ENCODE measurements at places on chromosomes 4 and X.

DNA sequence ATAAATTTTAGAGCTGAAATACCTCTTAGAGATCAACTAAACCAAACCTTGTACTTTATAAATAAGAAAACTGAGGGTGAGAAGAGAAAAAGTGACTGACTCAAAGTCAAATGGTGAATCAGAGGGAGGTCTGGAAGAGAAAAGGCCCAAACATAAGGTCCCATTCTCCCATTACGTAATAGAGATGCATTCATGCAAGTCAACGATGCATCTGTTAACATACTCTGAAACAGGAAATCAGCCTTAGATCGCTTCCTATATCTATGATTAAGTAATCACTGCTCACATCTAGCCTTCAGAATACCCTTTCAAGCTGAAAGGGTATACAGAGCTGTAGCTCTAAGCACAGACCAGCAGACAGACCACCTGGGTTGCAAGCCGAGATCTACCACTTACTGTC is 6.5 kb downstream of the RNF150 start:
- DNase-seq = peak; percentile 55

DNA sequence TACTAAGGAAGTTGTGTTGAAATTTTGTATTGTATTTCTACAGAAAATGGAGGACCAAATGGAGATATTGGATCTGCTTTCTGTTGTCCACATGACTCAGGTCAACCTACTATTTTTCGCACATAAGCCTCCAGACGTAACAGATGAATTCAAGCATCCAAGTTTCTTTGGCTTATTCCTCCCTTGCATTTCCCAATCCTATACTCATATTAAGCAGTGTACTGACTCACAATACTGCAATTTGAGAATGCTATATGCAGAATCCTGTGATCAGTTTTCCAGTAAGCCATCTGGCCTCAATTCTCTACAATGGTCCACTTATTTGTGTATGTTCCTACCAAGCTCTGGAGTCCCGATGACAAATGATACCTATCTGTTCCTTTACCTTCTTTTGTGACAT is 75.7 kb downstream of the ASB9 start:
- peak; percentile 37 for DNase-seq

DNA sequence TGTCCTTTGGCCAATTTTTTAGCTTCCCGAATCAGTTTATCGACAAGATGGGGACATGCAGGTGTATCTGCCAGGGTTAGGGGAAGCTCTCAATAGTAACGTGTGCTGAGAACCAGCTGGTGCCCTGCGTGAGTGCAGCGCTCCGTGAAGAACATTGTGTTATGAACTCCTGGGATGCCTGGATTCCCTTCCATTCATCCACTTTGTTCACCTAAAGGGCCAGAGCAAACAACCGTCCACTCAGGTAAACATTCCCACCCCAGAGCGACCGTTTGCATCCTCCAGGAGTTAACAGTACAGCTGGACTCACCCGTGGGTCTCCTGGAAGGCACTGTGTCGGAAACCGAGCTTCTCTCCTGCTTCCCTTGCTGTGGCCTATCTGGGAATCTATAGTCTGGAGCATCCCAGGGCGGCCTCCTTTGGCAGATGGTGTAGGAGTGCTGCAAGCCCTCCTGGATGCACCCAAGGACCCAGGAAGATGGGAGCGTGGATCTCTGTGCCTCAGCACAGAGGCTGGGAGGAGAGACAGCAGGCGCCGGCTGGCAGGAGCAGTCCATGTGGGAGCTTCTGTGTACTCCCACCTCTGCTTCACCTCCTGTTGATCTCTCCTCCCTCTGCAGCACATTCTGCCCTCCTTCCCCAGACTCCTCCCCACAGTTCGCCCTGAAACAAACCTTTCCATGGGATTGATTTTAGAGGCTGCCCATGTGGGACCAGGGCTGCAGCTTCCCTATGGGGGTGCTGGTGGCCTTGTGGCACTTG is 62.7 kb downstream of the SHROOM2 start:
- no peak for DNase-seq

DNA sequence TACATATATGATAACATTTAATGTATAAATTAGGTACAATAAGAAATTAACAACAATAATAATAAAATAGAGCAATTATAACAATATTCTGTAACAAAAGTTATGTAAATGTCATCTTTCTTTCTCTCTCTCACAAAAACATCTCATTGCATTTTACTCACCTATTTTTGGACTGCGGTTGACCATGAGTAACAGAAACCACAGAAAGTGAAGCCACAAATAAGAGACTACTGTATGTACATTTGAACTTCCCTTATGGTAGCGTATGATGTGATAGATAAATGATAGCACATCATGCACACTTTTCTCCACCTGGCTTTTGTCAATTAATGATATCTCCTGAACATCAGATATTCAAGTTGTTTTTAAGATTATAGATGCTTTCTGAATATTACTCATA is 80.5 kb downstream of the HNRNPD start:
- DNase-seq = no peak

- DNase-seq = no peak
Measured at GRCh38 chrX:148940411-148940996, 440.1 kb downstream of the AFF2 start.

DNA sequence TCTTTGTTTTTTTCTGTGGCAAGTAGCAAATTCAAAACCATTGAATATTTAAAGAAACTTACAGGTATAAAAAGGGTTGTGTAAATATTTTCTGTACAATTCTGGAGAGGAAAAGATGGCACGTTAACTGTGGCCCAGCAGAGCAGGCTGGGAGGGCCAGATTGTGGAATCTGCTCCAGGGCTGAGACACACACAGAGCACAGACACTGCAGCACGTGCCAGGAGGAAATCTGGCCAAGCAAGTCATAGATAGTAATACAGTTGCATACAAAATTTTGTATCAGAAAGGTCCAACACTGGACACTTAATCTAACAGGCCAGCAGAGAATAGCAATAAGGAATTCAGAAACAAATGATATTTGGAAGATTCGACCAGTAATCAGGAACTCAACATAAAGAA is 763.7 kb downstream of the PDHA2 start:
- DNase-seq = no peak

- no peak for DNase-seq
Measured at GRCh38 chr4:70504733-70505132, 13.6 kb upstream of the AMTN start.

DNA sequence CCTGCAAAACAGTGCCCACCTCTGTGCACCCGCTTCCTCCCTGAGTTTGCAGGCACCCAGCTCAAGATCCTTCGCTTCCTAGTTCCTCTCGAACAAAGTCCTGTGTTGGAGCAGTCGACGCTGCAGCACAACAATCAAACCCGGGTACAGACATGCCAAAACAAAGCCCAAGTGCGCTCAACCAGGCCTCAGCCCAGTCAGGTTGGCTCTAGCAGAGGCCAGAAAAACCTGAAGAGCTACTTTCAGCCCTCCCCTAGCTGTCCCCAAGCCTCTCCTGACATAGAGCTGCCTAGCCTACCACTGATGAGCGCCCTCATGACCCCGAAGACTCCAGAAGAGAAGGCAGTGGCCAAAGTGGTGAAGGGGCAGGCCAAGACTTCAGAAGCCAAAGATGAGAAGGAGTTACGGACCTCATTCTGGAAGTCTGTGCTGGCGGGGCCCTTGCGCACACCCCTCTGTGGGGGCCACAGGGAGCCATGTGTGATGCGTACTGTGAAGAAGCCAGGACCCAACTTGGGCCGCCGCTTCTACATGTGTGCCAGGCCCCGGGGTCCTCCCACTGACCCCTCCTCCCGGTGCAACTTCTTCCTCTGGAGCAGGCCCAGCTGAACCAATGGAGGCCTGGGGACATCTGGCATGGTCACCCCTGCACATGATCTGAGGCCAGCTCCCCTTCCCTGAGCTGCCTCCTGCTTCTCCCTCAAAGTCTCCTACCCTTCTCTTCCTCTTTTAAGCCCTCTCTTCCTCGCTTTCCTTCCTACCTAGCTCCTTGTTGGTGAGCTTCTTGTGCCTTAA is 6.9 kb downstream of the APEX2 start:
- no peak for DNase-seq

DNA sequence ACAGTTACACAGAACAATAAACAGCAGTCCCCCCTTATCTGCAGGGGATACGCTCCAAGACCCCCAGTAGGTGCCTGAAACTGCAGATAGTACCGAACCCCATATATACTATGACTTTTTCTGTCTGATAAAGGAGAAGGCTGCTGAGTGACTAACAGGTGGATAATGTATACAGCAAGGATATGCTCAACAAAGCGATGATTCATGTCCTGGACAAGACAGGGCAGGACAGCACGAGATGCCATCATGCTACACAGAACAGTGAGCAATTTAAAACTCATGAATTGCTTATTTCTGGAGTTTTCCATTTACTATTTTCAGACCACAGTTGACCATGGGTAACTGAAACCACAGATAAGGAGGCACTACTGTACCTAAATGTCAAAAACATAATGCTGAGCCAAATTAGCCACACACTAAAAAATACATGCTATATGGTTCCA is 76.1 kb downstream of the MANBA start:
- DNase-seq = peak; percentile 65

- DNase-seq = no peak
Measured at GRCh38 chr4:68905939-68906779, 45.4 kb downstream of the UGT2A3 start.

GRCh38 chr4:5158825-5159224 is 107.5 kb downstream of the STK32B start:
- no peak for DNase-seq

GRCh38 chrX:18210470-18210869 is 10.2 kb downstream of the BEND2 start:
- peak; percentile 1 for DNase-seq

DNA sequence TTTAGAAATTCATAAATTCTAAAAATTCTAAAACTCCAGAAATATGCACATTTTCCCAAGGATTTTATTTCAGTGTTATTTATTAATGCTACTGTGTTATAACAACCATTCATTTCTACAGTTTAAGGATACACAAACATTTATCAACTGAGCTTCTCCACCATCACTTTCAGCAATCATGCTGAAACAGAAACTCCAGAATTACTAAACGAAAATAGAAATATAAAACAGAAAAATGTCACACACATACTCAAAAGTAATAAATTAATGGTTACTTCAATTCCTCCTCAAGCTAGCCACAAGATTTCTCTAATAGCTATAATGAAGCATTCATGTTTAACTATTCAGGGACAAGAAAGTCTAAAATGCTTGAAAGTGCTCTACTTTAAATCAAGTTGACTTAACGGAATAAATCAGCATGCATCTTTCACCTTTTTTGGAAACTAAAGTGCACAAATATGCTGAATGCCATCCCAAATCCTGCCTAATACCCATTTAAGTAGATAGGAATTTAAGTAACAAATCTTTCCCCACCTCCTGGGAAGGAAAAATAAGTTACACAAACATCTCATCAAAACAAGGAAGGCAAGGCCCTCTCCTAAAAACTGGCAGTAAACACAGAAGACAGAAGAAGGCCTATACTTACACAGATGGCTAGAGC is 563 bp downstream of the FAM13A start:
- no peak for DNase-seq

GRCh38 chr4:52550186-52550585 is 108.9 kb downstream of the USP46 start:
- no peak for DNase-seq

- no peak for DNase-seq
Measured at GRCh38 chr4:139564502-139564901, 8.5 kb upstream of the SETD7 start.

DNA sequence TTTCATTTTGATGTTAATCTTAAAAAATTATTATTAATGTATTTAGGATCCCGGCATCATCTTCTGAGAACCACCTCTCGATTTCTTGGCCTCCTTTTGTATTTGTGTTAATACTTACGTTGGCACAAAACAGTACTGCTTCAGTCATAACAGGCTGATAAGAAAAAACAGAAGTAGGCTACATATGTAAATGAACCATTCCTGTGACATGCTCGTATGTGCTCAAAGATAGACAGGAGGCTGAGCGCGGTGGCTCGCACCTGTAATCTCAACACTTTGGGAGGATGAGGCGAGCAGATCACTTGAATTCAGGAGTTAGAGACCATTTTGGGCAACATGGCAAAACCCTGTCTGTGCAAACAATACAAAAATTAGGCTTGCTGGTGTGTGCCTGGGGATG is 109.4 kb upstream of the H2AZ1 start:
- DNase-seq = no peak

DNA sequence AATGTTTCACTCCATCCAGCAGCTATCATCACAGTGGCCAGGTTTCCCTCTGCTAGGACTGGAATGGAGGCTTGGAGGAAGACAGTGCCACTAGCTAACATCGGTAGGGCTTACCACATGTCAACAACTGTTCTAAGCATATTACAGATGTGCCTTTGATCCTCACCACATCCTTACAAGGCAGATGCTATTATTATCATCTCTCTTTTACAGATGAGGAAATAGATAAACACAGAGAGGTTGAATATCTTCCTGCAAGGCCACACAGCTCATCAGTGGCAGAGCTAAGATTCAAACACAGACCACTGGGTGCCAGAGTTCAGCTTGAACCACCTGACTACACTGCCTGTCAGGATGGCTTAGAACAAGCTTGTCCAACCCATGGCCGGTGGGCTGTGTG is 47.4 kb downstream of the MAMLD1 start:
- no peak for DNase-seq

DNA sequence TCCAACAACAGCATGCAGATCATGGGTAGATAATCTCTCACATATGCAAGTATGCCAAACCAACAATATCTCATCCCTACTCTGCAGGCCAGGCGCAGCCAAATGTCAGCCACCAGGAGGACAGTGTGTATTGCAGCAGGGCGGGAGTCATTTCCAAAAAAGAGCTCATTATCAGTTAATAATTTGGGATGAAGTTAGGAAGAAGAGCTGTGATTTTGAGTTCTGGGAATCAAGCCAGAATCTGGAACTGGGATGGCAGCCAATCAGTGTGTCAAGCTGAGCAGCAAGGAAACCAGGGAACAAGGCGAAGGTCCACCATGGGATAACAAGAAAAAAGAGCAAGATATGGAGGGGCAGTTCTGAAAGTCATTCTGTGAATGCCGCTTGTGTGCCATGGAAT is 88.2 kb upstream of the CAMK2D start:
- peak; percentile 77 for DNase-seq

DNA sequence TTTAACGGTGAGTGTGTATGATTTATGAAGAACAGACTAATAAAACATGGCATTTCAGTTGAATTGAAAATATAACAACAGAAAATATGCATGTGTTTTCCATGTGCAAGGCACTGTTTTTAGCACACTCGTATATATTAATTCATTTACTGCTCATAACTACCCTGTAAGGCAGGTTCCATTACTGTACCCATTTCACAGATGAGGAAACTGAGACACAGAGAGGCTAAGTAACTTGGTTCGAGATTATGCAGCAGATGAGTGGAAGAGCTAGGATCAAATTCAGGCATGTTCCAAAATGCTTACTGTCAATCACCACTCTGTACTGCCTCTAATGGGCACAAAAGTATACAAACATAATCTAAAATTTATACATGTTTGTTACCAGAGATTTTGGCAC is 20.4 kb downstream of the MBNL3 start:
- no peak for DNase-seq

DNA sequence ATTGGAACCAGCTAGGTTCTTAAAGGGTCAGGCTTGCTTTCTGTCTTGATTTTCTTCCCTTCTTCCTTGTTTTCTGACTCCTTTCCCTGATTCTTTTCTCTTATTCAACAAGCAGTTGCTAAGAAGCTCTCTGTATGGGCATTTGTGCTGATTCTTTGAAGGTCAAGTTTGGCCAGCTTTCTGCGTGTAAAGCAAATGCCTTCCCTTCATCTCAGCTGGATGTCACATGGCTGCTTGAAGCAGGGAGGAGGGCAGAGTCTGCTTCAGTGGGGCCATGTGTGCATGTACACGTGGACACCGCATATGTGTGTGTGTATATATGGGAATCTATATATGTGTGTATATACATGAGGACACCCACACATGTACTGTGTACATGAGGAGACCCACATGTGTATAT is 139.9 kb upstream of the ATP6AP2 start:
- DNase-seq = no peak

- no peak for DNase-seq
Measured at GRCh38 chr4:131974730-131975129, 1174.4 kb upstream of the PCDH10 start.
